ENCODE measurements at places on chromosomes 16 and 17. TPM values are rescaled to one million over a fixed set of nuclear protein-coding genes. Genes with fewer than 3 reads are reported as not detected.

The KCNJ2 gene
- 1.2 TPM for total RNA-seq

DNA sequence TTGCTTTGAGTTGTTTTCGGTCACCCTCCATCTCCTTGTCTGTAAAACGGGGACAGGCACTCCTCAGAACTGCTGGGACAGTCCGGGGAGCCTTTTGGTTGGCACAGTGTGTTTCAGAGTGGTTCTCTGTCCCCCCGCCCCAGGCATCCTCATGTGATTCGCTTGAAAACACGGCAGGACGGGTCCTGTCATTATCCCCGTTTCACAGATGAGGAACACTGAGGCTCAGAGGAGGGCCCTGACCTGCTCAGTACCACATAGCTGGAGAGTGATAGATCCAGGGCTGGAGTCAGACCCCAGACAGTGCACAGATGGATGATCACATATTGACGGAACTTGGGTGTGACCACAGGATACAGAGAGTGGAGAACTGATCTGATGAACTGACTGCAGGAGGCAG is 13.5 kb upstream of the ADGRG1 start:
- no peak for DNase-seq

DNA sequence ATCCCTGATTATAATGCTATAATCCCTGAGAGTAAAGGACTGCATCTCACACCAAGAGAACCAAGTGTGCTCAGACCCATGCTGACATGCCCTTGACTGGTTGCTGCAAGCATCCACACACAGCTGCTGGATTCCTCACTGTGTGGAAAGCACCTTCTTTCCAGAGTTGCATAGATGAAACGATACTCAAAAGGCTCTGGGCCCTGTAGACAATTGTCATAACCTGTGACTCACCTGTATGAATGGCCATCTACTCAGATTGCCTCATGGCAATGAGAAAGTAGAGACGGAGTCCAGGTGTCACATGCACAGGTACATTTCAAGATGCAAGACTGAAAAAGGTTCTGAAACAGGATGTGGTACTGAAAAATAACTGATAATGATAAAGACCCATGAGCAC is 58.1 kb downstream of the MPHOSPH6 start:
- DNase-seq = peak; percentile 33

The GPS2 gene
- total RNA-seq = 39.1 TPM

The TMEM204 gene
- total RNA-seq = 0.10 TPM

Measured in renal cortical epithelial cell (primary cell).